ENCODE measurements at places on chromosomes 16 and 17. TPM values are rescaled to one million over a fixed set of nuclear protein-coding genes. Genes with fewer than 3 reads are reported as not detected.

Gene TPSD1
- not detected for total RNA-seq

Gene SLFN13
- 28.6 TPM for total RNA-seq

Gene SHBG
- not detected for total RNA-seq

Gene PRM3
- not detected for total RNA-seq

- no peak for DNase-seq
- H3K27ac ChIP-seq: no peak overlapping the region
- H3K4me1 ChIP-seq: no peaks in the 10 kb centered on the region
Observed at GRCh38 chr17:71284032-71284755, 836.6 kb upstream of the SOX9 start.

DNA sequence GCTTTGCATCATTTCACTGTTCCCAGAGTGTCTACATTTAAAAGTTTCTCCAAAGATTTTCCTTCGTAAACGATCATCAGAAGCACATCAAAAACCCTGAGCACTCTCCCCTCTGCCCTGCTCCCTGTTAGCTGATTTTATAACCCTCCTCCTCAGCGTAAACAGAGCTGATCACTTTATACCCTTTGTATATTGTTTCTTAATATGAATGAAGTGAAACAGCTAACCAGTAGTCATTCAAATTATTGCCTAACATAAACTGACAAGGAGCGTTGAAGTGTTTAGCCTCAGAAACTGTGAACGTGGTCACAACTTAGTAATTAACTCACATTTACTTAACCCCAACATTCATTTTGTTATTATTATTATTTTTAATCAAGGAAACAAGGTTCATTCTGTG, 160.0 kb upstream of the FOXF1 start:
- H3K27me3 ChIP-seq: peaks cover 43% of the 10 kb centered on the region
- DNase-seq: no peak
- H3K27ac ChIP-seq: no peak overlapping the region
